ENCODE measurements at places on chromosomes 6 and 20.
A peak's percentile ranks its signal among the peaks of the same experiment; 100 is the strongest.

DNA sequence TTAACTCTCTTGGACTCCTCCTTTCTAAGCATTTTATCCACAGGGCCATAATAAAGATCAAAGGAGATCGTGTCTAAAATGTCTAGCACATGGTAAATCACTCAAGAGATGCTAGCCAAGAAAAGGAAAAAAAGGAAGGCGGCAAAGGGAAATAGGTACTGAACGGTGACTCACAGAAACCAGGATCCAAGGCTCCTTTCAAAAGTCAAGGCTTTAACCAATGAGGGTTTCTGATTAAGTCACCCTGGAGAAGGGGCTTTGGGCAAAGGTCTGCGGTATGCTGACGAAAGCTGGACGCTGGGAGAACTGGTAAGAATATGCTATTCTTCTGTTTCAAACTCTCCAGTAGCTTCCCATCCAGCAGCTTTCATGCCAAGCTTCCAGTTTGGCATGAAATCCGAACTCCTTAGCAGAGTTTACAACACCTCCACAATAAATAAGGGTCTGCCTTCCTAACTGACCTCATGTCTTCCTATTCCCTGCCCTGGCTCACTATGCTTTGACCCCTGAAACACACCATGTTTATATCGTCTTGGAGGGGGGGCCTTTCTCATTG lies 1.0 kb downstream of the TOMM34 start:
- DNase-seq, result no peak

DNA sequence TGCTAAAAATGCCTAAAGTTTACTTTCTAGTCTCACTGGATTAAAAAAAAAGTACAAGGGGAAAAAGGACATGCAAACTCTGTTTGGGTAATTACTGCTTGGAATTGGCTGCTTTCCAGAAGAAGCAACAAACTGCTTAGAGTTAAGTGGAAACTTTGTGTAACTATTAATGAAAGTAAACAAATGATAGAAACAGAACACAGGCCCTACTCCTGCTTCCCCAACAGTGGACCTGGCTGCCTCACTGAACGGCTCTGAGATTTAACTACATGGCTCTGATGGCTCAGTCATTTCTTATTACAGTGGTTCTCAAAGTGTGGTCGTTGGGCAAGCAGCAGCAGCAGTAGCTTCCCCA lies 108.5 kb downstream of the MAN1A1 start:
- no peak for DNase-seq

- DNase-seq, result no peak
Measured at GRCh38 chr6:44698602-44699001, 311.1 kb downstream of the CDC5L start.

- DNase-seq, result no peak
Measured at GRCh38 chr6:158916617-158917016, 83.4 kb downstream of the RSPH3 start.

GRCh38 chr6:97205966-97206365 lies 77.0 kb downstream of the MMS22L start:
- no peak for DNase-seq

DNA sequence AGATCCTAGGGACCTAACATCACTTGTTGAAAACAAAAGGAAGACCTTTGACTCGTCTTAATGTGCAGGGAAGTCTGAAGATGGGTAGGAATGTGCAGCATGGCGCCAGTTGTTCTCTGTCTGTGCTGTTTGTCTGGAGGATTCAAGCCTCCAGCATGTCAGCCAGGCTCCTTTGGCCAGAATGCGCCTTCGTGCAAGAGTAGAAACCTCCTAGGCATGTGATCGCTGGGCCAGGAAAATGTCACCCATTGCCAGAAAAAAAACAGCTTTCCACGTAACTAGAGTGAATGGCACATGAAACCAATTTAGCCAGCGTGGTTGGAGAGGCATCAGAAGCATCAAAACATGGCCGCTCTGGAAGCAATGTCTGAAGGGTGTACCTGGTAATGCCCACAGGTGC lies 132.7 kb downstream of the EDN1 start:
- no peak for DNase-seq

GRCh38 chr6:140393665-140394540 lies 1019.5 kb upstream of the CITED2 start:
- peak; percentile 60 for DNase-seq

DNA sequence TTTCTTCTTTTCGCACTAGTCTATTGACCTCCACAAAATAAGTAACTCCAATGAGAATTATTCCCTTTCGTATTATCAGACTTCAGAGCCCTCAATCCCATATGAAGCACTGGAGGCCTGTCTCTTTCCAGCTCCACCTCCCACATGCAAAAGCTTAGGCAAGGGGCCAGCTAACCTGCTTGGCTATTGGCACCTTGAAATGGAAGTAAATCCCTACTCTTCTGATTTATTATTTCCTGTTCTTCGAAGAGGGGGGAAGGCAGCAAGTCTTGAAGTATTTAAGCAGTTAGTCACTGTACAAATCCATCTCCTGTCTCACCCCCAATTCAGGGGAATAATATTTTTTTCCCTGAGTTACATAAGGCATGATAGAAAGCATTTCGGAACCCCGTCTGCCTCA lies 577.8 kb downstream of the MAFB start:
- no peak for DNase-seq

- no peak for DNase-seq
Measured at GRCh38 chr6:107786709-107787588, 37.2 kb downstream of the SCML4 start.

DNA sequence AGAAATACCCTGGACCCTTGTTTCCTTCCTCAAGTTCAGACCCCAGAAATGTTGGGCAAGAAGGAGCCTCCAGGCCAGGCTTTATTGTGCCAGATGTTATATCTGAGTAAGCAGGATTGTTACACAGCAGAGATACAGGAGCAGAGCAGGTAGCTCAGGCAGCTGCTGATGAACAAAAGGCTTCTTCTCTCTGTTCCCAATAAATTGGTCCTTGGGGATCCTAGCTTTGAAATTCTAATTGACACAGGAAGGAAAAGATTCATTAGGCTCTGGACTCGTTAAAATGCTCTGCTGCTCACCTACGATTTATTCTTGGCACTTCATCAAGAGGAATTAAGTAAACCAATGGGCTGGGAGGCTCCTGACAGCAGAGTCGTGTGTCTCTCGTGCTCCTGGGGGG lies 54.2 kb downstream of the RALY start:
- DNase-seq, result no peak

- no peak for DNase-seq
Measured at GRCh38 chr20:940926-941325, 24.8 kb upstream of the ANGPT4 start.

DNA sequence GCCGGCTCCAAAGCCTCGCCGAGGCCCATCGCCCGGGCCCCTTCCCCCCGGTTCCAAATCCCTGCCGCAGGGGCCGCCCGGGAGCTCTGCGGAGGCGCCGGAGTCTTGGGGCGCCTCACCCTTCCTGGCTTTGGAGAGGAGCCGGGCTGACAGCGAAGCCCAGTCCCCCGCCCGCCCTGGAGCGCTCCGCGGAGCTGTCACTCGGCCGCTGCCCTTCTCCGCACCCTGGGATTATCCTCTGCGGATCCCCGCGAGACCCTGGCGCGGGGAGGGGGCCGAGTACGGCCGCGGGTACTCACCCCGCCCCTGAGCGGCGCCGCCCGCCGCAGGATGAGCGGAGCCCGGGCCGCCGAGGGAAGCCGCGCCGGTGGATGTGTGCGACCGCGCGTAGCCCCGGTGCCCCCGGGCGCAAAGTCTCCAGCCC lies 343 bp downstream of the SNAP91 start:
- DNase-seq, result no peak

- no peak for DNase-seq
Measured at GRCh38 chr20:1827510-1827973, 67.7 kb upstream of the SIRPA start.

DNA sequence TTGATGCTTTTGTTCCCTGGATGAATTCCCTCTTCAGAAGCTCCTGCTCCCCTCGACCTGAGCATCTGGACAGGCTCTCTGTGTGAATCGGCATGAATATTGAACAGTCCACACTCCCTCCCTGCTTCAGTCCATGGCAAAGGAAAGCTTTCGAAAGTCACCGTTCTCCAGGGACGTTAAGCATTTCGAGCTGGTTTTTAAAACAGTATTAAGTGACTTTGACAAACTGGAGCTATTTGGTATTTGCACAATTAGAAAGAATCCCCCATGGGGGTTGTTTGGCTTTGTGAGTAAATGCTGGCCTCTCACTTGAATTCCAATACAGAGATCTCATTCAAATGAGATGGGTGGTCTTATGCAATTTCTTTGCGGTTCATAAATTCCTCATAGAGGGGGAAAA lies 85.3 kb upstream of the TIAM2 start:
- no peak for DNase-seq

GRCh38 chr6:15960740-15961634 lies 167.9 kb upstream of the MYLIP start:
- DNase-seq, result peak; percentile 91

GRCh38 chr20:44528309-44528708 lies 6.4 kb upstream of the SERINC3 start:
- DNase-seq, result no peak

DNA sequence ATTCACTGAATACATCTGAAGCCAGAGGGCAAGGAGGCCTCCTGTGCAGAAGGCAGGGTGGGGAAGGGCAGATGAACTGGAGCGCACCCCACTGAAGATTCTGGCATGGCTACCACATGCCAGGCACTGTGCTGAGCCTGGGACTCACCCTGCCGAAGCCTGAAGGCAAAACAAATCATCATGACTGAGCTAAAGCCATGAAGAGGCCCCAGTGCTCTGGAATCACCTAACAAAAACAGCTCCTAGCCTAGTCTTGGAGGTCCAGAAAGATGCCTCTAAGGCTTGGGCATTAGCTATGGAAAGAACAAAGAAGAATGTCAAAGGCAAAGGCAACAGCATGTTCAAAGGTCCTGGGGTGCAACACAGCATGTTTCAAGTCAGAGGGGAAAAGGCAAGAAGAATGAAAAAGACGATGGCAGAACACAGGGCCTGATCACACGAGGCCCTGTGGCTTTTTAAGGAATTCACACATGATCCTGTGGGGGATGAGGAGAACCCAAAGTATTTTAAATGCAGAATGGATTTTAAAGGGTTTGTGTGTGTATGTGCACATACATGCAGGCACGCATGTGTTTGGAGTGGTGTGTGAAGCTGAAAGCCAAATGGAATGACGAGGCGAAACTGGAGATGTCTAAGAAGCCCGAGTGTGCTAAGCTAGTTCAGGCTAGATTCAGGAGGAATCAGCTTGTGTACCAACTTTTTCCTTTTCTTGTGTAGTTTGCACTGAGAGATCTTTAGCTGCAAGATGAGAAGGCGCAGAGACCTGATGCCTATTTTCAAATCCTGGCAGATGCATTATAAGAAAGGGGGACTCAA lies 261.4 kb downstream of the ZNF217 start:
- DNase-seq, result no peak

GRCh38 chr6:152160346-152160745 lies 352.9 kb downstream of the ESR1 start:
- DNase-seq, result no peak

- no peak for DNase-seq
Measured at GRCh38 chr20:11652128-11652527, 265.6 kb upstream of the BTBD3 start.

GRCh38 chr20:4721719-4722118 lies at the start of gene PRND:
Gene PRND, plus strand, starts transcription at chr20:4721909. Its CDS starts 2,643 bp downstream, at chr20:4724552.
- no peak for DNase-seq

DNA sequence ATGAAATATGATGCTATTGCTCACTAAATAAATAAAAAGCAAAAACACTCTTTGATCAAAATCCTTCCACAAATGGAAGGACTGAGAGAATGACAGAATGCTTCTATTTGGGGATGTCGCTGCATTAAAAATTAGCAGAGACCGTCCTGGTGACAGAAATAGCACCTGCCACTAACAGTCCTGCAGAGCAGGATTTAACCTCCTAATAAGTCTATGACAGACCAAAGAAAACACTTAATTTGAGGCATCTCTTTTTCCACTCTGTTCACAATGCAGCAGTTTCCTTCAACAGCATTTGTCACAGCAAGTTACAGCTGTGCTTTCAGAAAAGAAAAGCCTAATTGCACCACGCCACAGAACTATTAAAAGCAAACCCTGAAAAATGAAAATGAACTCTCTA lies 140.6 kb upstream of the BEND6 start:
- DNase-seq, result no peak

DNA sequence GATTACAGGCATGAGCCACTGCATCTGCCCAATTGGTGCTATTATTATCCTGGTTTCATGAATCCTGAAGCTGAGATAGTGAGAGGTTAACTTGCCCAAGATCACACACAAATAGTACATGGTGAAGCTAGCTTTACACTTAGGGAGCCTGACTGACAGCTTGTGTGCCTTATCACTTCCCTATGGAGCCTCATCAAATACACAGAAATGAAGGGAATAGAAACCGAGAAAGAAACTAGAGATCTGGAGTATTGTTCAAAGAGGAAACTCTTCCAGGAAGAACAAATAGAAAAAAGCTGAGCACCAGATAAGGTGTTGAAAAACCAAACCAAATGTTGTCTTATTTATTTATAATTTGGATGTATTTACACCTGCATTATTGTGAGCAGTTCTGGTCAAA lies 155.0 kb upstream of the CITED2 start:
- DNase-seq, result no peak

DNA sequence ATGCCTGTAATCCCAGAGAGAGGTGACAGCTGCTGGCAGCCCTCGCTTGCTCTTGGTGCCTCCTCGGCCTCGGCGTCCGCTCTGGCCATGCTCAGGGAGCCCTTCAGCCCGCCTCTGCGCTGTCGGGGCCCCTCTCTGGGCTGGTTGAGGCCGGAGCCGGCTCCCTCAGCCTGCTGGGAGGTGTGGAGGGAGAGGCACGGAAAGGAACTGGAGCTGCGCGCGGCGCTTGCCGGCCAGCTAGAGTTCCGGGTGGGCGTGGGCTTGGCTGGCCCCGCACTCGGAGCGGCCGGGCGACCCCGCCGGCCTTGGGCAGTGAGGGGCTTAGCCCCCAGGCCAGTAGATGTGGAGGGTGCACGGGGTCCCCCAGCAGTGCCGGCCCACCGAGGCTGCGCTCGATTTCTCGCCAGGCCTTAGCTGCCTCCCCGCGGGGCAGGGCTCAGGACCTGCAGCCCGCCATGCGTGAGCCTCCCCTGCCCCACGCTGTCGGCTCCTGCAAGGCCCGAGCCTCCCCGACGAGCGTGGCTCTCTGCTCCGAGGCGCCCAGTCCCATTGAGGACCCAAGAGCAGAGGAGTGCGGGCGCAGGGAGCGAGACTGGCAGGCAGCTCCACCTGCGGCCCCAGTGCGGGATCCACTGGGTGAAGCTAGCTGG lies 34.6 kb downstream of the C6orf52 start:
- peak; percentile 25 for DNase-seq

DNA sequence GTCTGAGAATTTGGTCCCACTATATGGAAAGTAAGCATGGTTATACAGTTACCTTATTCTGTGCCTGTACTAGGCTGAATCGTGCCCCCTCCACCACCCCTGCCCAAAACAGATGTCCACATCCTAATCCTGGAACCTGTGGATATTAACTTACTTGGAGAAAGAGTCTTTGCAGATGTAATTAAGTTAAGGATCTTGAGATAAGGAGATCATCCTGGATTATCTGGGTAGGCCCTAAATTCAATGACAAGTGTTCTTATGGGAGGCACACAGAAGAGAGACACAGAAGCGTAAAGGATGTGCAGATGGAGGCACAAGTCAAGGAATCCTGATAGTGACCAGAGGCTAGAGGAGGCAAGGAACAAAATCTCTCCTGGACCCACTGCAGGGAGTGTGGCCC lies 116.7 kb upstream of the MAN1A1 start:
- no peak for DNase-seq

GRCh38 chr6:1016329-1017302 lies 295.3 kb upstream of the FOXQ1 start:
- no peak for DNase-seq

- DNase-seq, result no peak
Measured at GRCh38 chr6:148347441-148348054, 4.9 kb downstream of the SASH1 start.
